ENCODE measurements at places on chromosomes 1 and 21.
A peak's percentile ranks its signal among the peaks of the same experiment; 100 is the strongest.

- no peak for DNase-seq
Observed at GRCh38 chr1:33047290-33047689, 10.6 kb upstream of the AK2 start.

DNA sequence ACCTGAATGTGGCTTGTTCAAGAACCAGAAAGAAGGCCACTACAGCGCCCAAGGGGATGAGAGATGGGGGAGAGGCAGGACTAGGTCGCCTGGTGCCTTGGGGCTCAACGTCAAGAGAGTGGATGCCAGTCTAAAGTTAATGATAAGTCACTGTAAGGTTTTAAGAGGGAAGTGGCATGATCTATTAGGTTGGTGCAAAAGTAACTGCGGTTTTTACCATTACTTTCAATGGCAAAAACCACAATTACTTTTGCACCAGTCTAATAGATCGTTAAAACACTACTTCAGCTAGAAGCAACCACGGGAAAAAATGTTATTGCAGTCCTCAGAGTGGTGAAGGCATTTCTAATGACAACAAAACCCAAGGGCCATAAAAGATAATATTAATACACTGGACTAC lies 2.6 kb upstream of the GJB3 start:
- no peak for DNase-seq

DNA sequence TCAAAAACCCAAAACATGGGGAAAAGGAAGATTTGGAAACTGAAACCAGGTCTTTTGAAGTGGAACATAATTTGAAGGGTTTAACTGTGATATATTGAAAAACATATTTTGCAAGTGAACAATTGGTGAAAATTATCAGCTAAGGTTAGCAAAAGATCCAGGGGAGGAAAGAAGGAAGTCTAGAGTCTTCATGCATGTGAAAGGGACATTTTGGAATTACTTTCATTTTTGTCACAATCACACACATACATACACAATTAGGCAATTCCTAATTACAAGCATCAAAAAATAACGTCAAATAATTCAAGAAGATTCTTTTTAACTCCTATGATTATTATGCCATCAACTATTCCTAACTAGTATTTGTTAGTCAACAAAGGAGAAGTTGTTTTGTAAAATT lies 64.7 kb upstream of the NFIA start:
- no peak for DNase-seq

DNA sequence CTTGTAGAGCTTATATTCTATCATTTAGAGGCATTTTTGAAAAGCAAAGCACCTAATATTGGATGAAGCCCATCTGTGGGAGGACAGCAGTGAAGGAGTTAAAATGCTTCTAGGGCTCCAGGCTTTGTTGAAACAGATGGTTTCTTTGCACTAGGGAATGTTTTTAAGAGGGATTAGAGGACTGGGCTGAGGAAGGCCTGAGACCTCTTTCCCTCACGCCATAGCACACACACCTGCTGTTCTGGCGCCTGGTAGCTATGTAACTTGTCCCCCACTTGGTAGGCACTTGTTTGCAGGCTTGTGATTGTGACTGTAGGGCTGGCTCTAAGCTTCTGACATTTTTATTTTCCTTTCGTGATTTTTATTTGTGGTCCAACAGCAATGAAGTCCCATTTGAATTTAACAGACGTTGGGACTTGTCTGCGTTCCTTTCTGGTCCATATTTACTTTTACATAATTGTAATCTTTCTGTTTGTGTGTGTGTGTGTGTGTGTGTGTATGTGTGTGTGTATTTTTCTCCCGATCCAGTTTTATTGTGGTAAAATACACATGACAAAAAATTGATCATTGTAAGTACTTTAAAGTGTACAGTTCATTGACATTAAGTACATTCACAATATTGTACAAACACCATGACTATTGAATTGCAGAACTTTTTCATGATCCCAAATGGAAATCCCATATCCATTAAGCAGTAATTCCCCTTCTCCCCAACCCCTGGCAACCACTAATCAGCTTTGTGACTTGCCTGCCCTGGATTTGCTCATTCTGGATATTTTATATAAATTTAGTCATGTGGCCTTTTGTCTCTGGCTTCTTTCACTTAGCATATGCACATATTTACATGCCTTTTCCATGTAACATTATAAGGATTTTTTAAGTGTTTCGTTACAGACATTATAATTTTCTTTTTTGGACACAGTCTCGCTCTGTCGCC lies 33.5 kb upstream of the MACF1 start:
- DNase-seq: peak; percentile 48

- DNase-seq: no peak
Observed at GRCh38 chr21:36553406-36553805, 73.5 kb upstream of the CLDN14 start.

Measured in brain (organoid and tissue), 16 donors.